Inflammatory macrophage treated with lipopolysaccharide for 1 hour (primary cell): ENCODE measurements at places on chromosomes 7 and 10.

GRCh38 chr7:121452389-121452788, 56.3 kb upstream of the FAM3C start:
- no peak for DNase-seq

DNA sequence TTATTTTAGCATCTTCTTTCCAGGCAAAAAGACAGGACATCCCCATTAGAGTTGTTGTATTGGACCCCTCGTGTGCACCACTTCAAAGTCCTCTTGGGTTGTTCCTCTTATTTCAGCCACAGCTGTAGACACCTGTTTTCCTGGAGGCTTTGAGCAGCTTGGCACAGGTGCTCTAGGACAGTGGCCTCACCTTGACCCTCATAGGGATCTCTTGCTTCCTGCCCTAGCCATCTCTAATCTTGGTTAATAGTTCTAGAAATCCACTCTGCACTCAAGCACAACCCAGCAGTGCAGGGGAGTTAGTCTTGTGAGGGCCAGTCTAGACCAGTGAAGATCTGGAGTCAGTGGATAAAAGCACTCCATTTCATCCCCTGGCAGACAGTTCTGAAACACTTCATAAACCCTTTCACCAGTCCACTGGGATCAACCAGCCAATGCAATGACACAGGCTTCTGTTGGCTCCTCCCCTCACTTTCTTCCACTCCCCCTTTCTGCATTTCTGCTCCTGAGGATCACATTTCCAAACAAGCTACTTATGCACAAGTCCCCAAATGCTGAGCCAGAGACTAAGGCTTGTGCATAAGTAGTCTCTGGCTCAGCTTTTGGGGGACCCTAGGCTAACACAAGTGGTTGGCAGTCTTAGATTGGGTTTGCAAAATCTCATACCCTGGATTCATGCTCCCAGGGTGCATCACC, 131.5 kb upstream of the LAMB4 start:
- no peak for DNase-seq

DNA sequence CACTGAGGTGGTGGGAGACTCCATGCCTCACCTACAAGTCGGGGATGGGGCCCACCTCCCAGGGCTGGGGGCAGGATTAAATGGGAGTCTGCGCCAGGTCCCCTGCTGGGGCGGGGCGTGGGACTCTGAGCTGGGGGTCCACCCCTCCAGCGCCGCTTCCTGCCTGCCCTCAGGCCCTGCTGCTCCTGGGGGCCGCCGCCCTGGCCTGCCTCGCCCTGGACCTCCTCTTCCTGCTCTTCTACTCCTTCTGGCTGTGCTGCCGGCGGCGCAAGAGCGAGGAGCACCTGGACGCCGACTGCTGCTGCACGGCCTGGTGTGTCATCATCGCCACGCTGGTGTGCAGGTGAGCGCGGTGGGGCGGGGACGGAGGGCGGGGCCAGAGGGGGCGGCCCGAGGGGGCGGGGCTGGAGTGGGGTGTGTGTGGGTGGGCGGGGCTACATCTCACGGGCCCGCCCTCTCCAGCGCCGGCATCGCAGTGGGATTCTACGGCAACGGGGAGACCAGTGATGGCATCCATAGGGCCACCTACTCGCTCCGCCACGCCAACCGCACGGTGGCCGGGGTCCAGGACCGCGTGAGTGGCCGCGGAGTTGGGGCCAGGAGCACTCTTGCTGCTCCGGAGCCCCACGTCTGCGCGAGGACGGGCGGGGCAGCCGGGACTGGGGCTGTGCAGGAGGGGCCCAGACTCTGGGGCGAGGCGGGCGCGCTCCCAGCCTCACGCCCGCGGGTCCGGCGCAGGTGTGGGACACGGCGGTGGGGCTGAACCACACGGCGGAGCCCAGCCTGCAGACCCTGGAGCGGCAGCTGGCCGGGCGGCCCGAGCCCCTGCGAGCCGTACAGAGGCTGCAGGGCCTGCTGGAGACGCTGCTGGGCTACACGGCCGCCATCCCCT, 15.1 kb downstream of the TTYH3 start:
- no peak for DNase-seq

GRCh38 chr7:133234961-133235875, 17.7 kb upstream of the EXOC4 start:
- DNase-seq, result no peak

GRCh38 chr7:140673063-140673773, 473 bp downstream of the ADCK2 start:
- DNase-seq, result no peak

DNA sequence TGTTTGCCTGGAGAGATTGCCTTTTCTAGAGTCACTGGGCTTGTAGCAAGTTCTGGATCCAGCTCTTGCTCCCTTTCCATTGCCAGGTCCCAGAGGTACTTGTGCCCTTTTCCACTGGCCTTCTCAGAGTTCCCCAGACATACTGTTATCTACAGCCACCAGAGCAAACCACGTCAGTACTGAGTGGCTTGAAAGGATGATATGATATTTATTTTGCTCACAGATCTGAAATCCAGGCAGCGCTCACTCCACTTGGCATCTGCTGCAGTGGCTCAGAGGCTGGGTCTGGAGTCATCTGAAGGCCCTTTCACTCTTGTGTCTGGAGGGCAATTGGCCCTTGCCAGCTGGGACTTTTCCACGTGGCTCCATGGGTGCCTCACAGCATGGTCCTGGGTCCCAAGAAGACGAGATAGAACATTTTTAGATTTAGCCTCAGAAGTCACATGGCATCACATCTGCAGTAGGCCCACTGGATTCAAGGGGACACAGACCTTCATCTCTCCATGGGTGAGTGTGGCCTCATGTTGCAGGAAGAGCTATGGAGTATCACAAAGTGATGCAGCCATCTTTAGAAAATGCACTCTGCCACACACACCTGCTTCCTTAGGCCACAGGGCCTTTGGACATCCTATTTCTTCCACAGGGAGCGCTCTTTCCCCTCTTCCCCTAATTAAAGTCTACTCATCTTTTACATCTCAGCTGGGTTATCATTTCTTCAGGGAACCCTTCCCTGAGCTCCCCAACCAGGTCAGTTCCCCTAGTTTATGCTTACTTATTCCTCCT, 22.9 kb upstream of the TCF7L2 start:
- DNase-seq, result no peak

GRCh38 chr7:6256677-6257535, 15.5 kb downstream of the CYTH3 start:
- DNase-seq, result peak; percentile 95

DNA sequence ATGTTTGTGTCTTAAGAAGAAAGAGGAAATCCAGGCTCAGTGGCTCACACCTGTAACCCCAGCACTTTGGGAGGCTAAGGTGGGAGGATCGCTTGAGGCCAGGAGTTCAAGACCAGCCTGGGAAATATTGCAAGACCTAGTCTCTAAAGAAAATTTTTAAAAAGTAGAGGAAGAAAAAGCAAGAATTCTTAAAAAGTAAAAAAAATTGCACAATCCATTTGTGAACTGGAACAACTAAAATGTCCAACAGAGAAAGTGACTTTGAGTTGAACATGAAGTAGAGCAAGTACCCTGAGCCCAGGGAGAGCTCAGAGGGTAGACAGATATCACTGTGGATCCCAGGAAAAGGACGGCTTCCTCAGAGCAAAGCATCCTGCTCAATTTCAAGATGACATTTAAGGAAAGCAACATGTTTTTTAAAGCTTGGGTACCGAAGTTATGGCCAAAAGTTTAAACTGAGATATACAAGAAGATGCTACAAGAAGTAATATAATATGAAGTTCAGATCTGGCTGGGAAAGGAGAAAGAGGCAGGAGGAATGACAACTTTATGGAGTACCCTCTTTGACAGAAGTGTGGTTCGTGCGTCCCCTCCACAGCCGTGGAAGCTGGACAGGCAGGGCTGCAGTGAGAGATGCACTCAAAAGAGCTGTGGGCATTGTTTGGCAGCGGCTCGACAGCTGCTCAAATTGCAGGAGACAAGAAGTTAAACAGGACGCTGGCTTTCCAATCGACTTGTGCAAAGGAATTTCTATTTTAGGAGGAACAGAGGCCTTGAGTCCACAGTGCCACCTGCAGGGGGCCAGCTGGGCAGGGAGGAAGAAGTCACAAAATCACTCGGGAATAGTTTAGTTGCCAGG, 201.3 kb downstream of the JCAD start:
- DNase-seq, result peak; percentile 73

- DNase-seq, result no peak
Observed at GRCh38 chr10:104028146-104028545, 57.5 kb downstream of the COL17A1 start.

GRCh38 chr10:30055226-30055662, 4.1 kb downstream of the JCAD start:
- no peak for DNase-seq

DNA sequence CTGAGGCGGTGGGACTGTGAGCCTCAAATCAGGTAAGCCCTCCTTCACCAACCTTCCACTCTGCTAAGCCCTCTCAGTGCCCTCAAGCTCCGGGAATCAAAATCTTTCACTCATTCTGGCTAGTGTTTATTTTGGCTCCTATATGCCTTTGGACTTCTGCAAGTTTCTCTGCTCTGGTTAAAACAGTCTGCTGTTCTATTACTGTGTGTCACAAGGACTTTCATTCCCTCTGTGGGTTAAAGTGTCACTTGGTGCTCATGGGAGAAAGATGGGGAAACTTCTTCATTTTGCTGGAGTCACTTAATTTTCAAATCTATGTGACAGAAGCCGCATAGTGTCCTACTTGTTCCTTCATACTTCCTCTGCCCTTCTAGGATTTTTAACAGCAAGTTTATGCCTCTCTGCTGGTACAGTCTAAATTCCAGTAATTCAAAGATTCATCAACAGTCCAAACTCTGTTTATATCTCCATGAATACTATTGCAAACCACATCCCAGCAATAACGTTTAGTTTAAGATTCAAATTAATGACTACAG, 61.3 kb downstream of the CD36 start:
- DNase-seq, result peak; percentile 90

GRCh38 chr10:70912556-70912955, 24.2 kb upstream of the PCBD1 start:
- DNase-seq, result no peak

- no peak for DNase-seq
Observed at GRCh38 chr7:112421666-112422486, 28.4 kb upstream of the IFRD1 start.

- DNase-seq, result no peak
Observed at GRCh38 chr7:22255342-22255741, 101.6 kb downstream of the RAPGEF5 start.

- DNase-seq, result no peak
Observed at GRCh38 chr10:43135656-43136055, 2.6 kb upstream of the CSGALNACT2 start.

DNA sequence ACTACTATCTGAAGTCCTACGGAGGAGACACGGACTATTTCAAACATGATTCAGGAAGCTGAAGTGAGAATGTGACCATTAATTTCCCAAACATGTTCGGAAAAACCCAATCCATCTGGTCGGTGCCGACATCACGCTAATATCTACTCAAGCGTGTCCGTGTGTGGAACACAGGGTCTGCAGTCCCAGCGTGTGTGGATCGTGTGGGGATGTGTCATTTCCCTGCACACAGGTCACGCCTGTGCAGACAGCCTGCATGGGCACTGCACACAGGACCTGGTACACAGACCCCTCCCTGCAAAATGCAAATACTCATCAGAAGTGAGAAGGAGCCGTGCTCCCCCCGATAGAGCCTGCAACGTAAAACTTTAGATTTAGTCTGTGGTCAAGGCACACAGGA, 57.8 kb downstream of the CARD11 start:
- DNase-seq, result no peak

DNA sequence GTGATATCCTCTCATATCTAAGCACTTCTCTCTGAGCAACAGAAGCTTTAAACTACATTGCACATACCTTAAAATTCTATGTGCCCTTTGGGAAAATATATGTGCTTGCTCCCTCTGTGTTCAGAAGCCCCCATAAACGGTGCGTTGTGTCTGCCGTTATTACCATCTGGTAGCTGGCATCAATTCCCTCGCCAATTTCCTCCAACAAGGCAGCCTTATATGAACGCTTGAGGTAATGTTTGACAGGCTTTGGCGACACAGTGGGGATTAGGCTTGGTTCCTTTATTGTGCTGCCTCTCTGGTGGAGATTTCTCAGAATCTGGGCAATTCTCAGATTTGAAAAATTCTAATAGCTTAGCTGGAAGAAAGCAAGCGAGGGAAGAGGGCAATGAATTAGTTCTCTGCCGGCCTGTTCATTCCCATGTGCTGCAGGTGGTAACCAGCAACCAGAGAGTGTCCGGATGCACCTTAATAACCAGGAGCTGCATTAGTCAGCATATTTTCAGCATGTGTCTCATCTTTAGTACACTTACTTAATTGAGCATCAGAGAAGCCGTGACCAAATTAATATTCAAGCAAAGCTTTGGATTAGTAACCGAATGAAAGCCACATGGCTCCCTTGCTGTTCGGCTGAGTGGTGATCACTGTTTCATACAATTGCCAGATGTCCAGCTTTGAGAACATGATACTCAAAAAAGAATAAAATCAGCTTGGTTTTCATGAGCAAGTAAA, 7.3 kb upstream of the PPP1R17 start:
- no peak for DNase-seq

- DNase-seq, result no peak
Observed at GRCh38 chr7:24898691-24899090, 81.3 kb downstream of the OSBPL3 start.

- DNase-seq, result no peak
Observed at GRCh38 chr7:45482451-45482850, 91.7 kb upstream of the ADCY1 start.

GRCh38 chr10:49325916-49326783, 27.2 kb downstream of the C10orf71 start:
- DNase-seq, result no peak
